ENCODE measurements at places on chromosomes 11 and 22. TPM values are rescaled to one million over a fixed set of nuclear protein-coding genes. Genes with fewer than 3 reads are reported as not detected.

Gene CHID1
- total RNA-seq, result 71.3 TPM

Gene VPREB1
- not detected for total RNA-seq

Gene CCDC73
- not detected for total RNA-seq

Gene NECTIN1
- total RNA-seq, result 9.3 TPM

Gene SLC43A3
- 0.62 TPM for total RNA-seq

Gene OR52N4
- not detected for total RNA-seq

Gene NCAM1
- total RNA-seq, result not detected

Gene NOX4
- total RNA-seq, result not detected

Gene PHF21B
- 1.1 TPM for total RNA-seq

Measured in A549 treated with RU486 at 1 μM for 4 hours (cell line).